ENCODE measurements at places on chromosomes 2 and 18. TPM values are rescaled to one million over a fixed set of nuclear protein-coding genes. Genes with fewer than 3 reads are reported as not detected.

The ALPP gene
- not detected for total RNA-seq

The RGPD4 gene
- total RNA-seq, result under 0.01 TPM

The TOGARAM2 gene
- under 0.01 TPM for total RNA-seq

The LCT gene
- 0.22 TPM for total RNA-seq

The ITGB6 gene
- not detected for total RNA-seq

The ZNF532 gene
- 67.9 TPM for total RNA-seq

The SLC4A3 gene
- 3.6 TPM for total RNA-seq

The SPRED2 gene
- 14.2 TPM for total RNA-seq

The NFU1 gene
- total RNA-seq, result 50.0 TPM

The OXER1 gene
- total RNA-seq, result 0.13 TPM

The DSEL gene
- 49.8 TPM for total RNA-seq

The TMEM17 gene
- total RNA-seq, result 3.4 TPM

The SLC14A1 gene
- 5.0 TPM for total RNA-seq

The ITPRIPL1 gene
- 2.6 TPM for total RNA-seq

The EFR3B gene
- 5.4 TPM for total RNA-seq
